ENCODE measurements at places on chromosomes 2 and 18.

DNA sequence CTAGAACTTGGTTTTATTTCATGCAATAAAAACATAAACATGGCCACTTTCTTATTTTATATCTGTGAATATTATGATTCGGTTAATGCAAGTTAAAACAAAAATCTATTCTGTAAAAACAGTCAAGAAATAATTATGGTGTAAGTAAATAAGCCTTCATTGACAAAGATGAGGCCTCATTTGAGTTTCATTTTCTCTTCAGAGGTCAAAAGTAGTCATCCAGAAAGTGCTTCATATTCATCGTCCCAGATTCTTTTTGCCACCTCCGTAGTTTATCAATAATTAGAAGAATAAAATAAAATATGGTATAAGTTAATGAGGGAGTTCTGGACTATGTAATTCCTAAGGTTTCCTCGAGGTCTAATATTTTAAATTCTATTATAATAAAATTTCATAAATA is 19.4 kb upstream of the HNRNPA3 start:
- DNase-seq: no peak

GRCh38 chr2:240135706-240136012 is 446 bp downstream of the COPS9 start:
- no peak for DNase-seq

GRCh38 chr2:138321458-138321857 is 180.1 kb upstream of the SPOPL start:
- DNase-seq: no peak

DNA sequence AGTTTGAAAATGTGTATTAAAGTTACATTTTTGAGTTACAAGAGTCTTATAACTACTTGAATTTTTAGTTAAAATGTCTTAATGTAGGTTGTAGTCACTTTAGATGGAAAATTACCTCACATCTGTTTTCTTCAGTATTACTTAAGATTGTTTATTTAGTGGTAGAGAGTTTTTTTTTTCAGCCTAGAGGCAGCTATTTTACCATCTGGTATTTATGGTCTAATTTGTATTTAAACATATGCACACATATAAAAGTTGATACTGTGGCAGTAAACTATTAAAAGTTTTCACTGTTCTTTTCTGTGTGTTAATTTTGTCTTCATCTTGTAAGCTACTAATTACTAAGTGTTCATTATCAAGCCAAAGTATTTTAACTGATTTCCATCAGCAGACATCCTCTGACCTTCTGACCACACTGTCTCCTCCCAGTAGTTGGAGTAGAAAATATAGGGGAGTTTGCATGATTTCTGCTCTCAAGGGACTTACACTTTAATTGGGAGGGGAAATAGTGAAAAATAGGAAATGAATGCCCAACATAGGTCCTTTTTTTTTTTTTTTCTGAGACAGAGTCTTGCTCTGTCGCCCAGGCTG is 4.3 kb downstream of the PMAIP1 start:
- no peak for DNase-seq

- DNase-seq: no peak
These were observed 122.5 kb downstream of the PLA2R1 start for GRCh38 chr2:159939946-159940345.

DNA sequence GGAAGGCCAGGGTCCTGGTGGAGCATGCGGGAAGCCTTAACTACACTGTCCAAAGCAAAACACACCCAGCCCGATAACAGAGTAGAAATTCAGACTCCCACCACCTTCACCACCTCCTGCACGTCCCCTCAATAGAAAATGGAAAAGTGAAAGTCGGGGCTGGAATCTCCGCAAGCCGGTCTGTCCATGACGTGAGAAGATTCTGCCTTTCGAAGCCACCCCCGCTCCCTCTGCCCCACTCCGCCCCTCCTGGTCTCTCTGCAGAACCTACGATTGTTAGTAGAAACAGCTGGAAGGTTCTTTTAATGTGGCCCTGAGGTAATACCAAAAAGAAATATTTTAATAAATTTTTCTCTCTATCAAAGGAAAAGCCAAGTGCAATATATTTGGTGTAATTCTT is 116.4 kb downstream of the GBX2 start:
- DNase-seq: no peak

- no peak for DNase-seq
These were observed 89.5 kb upstream of the RBMS1 start for GRCh38 chr2:160583146-160583535.

GRCh38 chr2:118350621-118351020 is 262.4 kb downstream of the INSIG2 start:
- no peak for DNase-seq

DNA sequence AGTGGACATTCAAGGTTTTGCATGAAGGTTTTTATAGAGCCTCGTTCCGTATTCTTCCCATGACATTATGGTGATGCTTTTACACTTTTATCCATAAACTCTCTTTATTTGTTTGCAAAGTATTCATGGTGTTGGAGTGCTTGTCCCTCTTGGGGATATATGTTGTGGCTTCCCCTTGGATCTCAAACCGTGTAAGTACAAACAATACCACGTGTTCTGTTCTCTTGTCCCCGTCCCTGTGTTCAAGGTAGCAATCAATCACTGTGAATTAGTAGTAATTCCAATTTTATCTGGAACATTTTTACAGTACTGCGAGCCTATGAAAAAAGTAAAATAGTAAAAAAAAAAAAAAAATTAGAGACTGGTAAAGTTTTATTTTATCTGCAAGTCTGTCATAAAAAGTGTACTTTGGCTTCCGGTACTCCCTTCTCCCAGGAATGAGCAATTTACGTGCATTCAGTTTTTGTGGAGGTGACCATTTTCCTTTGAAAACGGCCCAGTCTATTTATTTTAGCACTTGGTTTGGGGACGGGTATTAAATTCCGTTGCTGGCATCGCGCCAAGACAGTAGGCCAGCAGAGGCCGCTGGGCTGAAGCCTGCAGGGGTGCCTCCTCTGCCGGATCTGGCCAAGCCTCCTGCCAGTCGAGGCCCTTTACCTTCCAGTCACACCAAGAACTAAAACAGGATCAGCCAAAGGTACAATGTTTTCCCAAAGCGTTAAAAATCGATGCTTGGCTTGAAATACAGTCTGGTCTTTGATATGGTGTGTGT is 175.7 kb downstream of the SOCS6 start:
- no peak for DNase-seq

DNA sequence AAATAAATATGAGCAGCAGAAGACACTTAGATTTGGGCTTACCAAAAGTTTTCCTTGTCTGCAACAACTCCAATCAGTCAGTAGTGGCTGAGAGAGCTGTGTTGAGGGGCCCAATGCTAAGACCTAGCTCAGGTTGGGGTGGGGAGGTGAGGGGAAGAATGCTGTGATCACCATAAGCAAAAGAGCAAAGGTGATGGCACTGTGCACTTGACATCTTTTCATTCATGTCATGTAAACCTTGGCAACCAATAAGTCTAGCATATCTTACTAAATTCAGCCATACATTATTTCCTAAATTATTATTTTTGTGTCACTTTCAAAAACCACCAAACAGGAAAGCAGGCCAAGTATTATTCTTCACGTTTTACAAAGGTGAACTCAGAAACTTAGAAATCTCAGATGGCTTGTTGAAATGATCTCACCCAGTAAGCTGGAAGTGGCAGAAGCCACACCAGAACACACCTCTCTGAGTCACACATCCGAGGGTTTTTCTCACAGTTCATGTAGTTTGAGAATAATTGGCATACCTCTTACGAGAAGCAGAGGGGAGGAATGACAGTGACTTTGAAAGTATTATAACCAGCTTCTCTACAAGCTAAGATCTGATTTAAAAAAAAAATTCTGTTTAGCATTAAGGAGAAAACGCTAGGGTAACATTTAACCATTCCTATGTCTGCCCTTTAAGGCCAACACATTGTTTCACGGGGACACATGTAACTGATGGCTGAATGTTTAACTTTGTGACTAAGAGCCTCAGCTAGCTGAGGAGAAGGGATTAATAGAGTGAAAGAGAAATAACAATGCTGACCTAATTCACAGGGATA is 43.3 kb upstream of the SETBP1 start:
- DNase-seq: no peak

- no peak for DNase-seq
These were observed 494.3 kb downstream of the STK39 start for GRCh38 chr2:167753142-167753541.

DNA sequence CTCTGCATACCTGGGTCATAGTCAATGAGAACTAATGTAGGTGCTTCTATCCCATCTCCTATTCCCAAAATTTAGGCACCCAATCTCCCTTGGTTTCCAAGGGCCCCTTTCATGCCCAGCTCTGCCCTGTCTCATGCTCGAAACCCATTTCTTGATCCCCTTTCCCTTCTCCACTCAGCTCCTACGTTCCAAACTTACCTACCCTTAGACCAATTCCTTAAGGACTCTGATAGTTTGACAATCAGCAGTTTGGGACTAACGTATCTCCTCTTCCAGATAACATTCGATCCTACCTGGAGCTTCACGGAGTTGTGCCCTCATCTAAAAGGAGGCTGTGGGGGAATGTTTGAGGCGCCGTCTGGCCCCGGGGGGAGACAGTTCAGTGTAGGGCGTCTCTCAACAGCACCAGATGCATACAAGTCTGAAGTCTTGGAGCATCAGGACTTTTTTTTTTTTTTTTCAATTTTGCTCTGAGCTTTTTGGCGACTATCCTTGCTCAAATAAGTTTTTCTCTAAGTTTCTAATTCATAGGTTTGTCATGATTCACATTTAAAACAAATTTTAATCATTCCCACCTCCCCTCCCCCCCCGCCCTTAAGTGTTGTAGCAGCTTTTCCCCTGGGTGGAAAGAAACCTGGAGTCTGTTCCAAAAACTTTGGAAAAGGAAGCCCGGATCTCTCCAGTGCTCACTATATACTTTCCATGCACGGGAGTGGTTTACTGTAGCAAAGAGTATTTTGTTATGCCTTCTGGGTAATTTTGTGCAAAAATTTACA is 141.2 kb upstream of the LGALSL start:
- DNase-seq: no peak

GRCh38 chr2:45812011-45812500 is 160.6 kb downstream of the PRKCE start:
- DNase-seq: no peak

DNA sequence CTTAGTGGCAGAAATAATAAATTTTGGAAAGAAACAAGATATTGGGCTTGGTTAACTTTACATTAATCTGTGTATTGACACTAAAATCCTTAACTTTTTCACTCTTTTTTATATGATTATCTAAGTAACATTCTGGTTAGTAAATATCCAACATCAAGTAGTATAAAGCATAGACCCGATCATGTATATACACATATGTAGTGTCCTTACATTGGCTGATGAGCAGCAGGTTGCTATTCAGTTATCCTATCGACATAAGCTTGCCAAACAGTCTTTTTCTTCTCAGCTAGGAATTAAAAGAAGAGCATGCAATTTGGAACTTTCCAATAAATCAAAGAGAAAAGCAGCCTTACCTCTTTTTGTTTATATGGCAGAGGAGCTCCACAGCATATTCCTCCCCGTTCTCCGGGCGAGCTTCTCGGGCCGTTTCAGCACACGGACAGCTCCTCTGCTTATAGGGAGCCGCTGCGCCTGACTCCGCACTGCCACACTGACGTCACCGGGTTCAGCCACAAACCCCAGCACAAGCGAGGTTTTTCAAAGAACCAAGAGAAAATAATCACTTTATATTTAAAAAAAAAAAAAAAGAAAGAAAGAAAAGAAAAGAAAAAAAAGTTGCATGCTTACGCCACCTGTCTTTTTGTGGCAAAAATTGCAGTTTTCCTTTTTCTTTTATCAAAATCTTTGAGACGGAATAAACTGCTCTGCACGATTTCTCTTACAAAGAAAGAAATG is at the start of gene SCG2:
TSS of gene SCG2 (minus strand) at position 430 of the 735 bp plus-strand sequence. CDS start 3,079 bp downstream, outside the sequence.
- DNase-seq: no peak

DNA sequence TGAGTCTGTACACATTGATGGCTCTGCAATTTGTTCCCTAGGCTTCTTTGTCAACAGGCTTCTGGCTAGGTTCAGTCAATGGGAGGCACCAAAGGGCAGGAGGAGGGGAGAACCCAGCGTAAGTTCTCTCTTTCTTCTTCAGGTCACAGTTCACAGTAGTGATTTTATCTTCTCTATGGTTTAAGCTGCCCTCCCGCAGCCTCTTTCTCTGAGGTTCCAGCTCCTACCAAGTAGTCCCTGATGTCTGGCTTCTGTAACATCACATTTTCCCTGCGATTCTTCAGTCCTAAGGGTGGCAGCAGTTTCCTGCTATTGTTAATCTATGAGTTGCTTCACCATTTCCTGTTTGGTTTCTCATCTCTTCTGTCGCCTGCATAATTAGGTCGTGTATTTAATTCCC is 107.4 kb downstream of the CPO start:
- no peak for DNase-seq

DNA sequence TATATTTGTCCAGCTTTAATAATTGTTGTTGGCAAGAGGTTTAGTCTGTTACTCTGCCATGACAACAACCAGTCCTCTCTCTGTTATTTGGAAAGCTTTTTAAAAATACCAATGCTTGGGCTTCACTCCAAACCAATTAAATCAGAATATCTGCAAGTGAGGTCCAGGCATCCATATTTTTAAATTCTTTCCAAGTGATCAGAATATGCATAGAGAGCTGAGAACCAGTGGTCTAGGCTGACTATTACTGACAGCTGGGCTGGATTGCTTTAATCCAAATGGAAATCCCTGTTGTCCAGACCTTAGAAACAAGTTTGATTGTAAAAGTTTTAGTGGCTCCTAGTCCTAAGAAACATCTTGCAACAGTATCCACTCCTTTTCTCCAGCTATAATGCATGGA is 1059.7 kb upstream of the ACVR2A start:
- DNase-seq: no peak

DNA sequence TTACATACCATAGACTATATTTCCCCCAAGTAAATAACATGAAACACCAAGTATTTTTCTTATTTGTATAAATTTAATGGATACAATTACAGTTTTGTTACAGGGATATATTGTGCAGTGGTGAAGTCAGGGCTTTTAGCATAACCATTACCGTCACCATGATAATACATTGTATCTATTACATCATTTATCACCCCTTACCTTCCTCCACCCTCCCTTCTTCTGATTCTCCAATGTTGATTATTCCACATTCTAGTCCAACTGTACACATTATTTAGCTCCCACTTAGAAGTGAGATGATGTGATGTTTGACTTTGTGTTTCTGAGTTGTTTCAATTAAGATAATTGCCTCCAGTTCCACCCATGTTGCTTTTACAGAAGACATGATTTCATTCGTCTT is 35.2 kb upstream of the NETO1 start:
- DNase-seq: no peak

- DNase-seq: no peak
These were observed 272.9 kb downstream of the TGIF1 start for GRCh38 chr18:3722649-3723433.

GRCh38 chr2:72830273-72830672 is 4.4 kb upstream of the EXOC6B start:
- DNase-seq: no peak

DNA sequence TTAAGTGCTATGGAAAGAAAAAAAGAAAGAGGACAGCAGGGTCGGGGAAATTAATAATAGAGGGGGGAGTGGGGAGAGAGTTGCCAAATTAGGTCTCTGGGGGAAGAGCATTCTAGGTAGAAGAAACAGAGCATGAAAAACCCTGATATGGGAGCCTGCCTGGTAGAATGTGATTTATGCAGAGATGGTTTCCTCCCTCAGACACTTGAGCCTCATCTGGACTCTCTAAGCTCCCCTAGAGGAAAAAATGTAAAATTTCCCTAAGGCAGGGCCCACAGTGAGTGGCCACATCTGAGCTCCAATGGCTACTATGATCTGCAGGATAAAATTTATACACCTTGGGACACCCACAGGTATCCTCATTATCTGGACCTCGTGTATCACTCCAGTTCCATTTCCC is 20.6 kb upstream of the EPAS1 start:
- no peak for DNase-seq

- DNase-seq: no peak
These were observed 140.0 kb upstream of the CYP1B1 start for GRCh38 chr2:38215993-38216392.

GRCh38 chr2:143582046-143582747 is 453.0 kb downstream of the ARHGAP15 start:
- DNase-seq: no peak

GRCh38 chr2:2244508-2244907 is 86.6 kb downstream of the MYT1L start:
- DNase-seq: no peak
